GM04503 (cell line): ENCODE measurements at places on chromosomes 6 and 20.

GRCh38 chr6:41159415-41160082, 3.4 kb downstream of the TREM2 start:
- no peak for DNase-seq

GRCh38 chr6:27288136-27289044, 23.7 kb downstream of the POM121L2 start:
- DNase-seq, result no peak

DNA sequence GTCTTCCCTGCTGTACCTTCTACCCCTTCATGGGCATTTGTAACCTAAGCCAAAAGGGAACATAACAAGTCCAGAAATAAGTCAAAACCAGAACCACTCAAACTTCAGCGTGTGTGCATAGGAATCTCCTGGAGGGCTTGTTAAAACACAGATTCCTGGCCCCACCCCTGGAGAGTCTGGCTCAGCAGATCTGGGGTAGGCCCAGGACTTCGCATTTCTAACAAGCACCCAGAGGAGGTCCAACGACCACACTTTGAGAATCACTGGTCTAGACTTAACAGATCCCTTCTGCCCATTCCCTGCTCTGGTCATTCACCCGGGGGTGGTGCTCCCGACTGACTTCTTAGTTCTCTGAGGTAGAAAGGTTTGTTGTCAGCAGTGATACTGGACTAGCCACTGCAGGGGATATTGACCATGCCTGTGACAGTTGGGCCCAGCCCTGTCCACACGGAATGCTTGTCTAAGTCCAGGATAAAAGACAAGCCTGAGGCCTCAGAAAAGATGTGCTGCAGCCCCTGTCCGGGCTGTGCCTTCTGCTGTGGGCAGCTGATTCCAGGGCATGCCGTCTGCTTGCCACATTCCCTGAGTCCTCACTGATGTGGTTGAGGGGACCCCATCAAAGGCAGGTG, 68.6 kb downstream of the SYNJ2 start:
- DNase-seq, result no peak

GRCh38 chr6:21325201-21325856, 268.2 kb upstream of the SOX4 start:
- no peak for DNase-seq

GRCh38 chr6:100117680-100118079, 123.7 kb upstream of the MCHR2 start:
- DNase-seq, result no peak

DNA sequence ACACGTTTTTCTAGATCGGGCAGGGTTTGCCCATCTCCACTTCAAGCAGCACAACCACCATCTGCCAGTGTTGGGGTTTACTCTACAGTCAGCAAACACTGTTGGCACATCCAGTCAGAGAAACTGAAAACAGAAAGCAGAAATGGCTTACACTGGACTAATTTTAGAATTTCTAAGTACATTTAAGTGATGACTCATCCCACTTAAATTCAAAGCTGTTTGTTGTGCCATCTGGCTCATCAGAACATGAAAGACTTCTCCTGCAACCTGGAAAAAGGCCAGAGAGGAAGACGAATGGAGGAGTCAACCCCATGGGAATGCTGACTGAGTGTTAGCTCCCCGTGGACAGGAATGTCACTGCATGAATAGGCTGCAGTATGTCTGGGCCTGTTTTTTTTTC, 21.8 kb downstream of the FAM209B start:
- peak; percentile 95 for DNase-seq

- no peak for DNase-seq
Observed at GRCh38 chr20:60066438-60066823, 108.2 kb downstream of the CDH26 start.

GRCh38 chr20:34189572-34190163, 51.6 kb upstream of the ASIP start:
- DNase-seq, result no peak

DNA sequence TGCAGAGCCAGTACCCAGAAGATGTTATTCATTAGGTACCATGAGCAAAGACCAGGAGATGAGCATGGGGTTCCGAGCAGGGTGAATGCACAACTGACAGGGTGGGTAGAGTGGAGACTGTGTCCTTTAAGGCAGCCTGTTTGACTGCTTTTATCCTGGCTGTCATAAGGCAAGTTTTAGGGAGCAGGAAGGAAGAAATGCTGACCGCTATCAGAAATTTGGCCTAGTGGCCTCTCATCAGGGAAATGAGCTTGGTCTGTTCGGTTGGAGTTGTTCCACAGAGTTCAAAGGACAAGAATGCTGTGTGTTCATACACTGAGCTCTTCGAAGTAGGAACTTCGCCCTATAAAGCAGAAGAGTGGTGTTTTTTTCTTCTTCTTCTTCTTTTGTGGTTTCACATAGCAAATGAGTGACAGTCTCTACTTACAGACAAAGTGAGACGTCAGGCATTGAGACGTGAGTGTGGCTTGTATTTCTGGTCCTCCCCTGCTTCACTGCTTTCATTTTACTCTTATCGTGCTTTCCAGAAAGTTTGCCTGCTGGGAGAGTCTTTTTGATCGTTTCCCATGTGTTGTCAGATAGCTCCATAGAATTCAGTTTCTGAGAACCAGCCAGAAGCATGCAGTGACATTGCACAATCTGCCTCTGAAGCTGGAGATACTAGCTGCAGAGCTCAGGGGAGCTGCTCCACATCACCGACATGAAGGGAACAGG, at the start of gene CASS4:
CASS4 (plus strand) TSS at position 502 of the 714 bp plus-strand sequence; CDS start at position 701, 199 bp downstream.
- DNase-seq, result peak; percentile 65

GRCh38 chr6:17167327-17167979, 65.6 kb downstream of the STMND1 start:
- DNase-seq, result no peak

GRCh38 chr20:1652960-1653359, 4.6 kb downstream of the SIRPG start:
- DNase-seq, result no peak

DNA sequence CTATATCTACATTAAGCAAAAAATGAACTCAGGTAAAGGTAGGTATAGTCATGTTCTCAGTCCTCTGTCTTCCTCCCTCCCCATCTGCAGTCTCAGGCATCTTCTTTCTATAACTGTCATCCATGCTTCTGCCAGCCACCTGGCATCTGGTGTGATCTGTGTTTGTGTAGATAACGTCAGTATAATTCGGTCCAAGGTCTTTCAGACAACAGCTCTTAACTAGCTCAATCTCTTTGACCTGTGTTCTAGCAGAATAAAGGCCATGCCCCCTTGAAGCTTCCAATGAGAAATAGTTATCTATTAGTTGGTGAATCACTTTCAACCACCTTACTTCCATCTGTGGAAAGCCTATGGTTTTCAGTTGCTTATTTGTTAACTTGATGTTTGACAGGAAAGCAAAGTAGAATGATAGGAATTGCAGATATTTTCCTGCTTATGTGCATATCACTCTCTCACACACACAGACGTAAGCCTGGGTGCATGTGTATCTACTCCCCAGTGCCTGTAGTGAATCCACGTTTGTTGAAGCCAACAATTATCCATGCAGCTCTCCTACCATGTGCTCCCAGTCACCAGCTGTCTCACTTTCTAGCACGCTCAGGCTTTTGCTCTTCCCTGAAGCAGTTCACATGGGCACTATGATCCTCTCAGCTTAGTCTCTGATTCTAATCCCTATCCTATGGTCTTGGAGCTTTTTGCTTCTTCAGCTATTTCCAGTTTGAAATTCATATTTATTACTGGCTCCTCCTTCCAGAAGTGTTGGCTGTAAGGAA, 433.7 kb upstream of the MANEA start:
- no peak for DNase-seq

- no peak for DNase-seq
Observed at GRCh38 chr6:108359901-108360882, 65.3 kb downstream of the AFG1L start.
